ENCODE measurements at places on chromosomes 12 and 14.

- no peak for DNase-seq
Observed at GRCh38 chr12:79057540-79057939, 193.0 kb downstream of the SYT1 start.

DNA sequence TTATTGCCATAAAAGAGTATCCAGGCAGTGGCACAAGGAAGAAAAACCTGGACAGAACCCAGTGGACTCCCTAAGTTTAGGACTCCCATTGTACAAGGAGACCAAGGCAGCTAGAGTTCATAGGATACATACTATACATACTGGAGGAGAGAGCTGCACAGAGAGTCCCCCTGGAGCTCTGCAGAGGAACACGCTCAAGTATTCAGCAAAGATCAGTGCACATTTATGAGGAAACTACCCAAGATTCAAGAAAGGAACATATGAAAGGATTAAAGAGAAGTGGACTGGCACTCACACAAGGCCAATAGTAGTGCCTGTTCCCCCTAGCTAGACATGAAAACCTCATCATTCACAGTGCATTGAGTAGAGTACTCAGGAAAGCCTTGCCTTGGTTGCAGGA, 43.0 kb upstream of the CHPT1 start:
- no peak for DNase-seq

GRCh38 chr12:38389614-38390013, 73.0 kb downstream of the ALG10B start:
- no peak for DNase-seq

GRCh38 chr14:97640031-97640430, 842.8 kb downstream of the VRK1 start:
- DNase-seq = no peak
